ENCODE measurements at places on chromosomes 4 and X.

GRCh38 chr4:67714955-67715354 lies 14.0 kb upstream of the UBA6 start:
- DNase-seq: no peak

DNA sequence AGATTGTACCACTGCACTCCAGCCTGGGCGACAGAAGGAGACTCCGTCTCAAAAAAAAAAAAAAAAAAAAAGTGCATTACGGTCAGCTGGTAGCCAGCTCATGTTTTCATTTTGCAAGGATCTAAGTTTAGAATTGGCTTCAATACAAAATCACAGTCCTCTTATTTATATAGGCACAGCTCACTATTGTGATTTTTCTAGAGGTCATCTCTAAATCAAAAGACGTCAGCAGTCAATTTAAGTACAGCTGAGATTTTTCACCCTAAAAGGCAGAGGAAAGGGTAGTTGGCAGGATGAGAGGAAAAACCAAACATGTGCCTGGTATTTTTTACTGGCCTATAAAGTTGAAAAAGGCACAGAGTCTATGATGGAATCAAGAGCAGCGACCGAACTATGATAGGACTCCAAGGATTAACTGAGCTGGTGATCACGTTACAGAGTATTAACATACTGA lies 30.8 kb downstream of the ASB5 start:
- DNase-seq: no peak

GRCh38 chr4:147723326-147723725 lies 8.6 kb upstream of the ARHGAP10 start:
- no peak for DNase-seq

DNA sequence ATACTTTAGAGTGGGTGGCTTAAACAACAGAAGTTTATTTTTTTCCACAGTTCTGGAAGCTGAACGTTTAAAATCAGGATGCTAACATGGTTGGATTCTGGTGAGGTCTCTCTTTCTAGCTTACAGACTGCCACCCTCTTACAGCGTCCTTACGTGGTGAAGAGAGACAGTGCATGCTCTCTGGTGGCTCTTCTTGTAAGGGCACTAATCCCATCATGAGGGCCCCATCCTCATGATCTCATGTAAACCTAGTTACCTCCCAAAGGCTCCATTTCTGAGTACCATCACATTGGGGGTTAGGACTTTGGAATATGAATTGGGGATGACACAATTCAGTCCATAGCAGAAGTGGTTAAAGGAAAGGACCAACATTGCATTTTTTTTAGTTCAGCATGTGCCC lies 132.8 kb downstream of the BMPR1B start:
- no peak for DNase-seq

- no peak for DNase-seq
Measured at GRCh38 chr4:40812386-40812785, 62.6 kb downstream of the NSUN7 start.

DNA sequence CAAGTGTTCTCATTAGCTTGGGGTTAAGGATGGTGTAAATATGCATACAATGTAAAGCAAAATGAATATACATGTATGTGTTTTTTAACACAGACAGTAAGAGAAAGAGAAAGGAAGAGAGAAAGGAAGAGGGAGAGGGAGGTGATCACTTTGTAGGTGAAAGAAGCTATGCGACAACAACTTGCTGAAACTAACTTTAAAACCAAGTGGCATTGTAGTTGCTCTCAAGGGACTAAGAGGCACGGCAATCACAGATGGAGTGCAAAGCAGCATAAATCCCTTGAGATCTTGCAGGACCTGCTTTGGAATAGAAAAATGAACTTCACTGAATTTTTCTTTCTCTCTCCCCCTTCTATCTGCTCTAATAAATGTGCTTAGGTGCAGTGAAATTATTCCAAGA lies 1665.0 kb upstream of the TENM3 start:
- no peak for DNase-seq

DNA sequence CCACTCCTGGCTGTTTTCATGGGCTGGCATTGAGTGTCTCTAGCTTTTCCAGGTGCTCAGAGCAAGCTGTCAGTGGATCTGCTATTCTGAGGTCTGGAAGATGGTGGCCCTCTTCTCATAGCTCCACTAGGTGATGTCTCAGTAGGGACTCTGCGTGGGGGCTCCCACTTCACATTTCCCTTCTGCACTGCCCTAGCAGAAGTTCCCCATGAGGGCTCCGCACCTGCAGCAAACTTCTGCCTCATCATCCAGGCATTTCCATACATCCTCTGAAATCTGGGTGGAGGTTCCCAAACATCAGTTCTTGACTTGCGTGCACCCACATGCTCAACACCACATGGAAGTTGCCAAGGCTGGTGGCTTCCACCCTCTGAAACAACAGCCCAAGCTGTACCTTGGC lies 13.8 kb downstream of the GLRA3 start:
- DNase-seq: no peak

- no peak for DNase-seq
Measured at GRCh38 chrX:39576041-39576872, 521.5 kb downstream of the BCOR start.

- DNase-seq: no peak
Measured at GRCh38 chr4:63460075-63460474, 949.2 kb downstream of the TECRL start.

DNA sequence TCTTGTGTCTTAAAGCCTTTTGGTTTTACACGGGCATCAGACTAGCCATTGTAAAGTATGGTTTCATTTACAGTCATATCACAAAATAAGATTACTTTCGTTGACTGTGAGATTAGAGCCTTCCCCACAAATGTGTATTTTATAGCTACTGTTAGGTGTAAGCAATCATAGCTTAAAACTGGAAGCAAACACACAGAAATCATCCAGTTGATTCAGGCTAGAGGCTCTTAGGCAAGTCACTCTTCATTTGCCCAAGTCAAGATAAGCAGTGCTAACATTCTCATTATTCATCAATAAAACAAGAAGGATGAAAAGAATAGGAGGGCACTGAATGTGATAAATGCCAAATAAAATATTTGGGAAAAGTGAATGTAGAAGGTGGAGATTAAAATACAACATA lies 448.7 kb upstream of the FAM241A start:
- no peak for DNase-seq

DNA sequence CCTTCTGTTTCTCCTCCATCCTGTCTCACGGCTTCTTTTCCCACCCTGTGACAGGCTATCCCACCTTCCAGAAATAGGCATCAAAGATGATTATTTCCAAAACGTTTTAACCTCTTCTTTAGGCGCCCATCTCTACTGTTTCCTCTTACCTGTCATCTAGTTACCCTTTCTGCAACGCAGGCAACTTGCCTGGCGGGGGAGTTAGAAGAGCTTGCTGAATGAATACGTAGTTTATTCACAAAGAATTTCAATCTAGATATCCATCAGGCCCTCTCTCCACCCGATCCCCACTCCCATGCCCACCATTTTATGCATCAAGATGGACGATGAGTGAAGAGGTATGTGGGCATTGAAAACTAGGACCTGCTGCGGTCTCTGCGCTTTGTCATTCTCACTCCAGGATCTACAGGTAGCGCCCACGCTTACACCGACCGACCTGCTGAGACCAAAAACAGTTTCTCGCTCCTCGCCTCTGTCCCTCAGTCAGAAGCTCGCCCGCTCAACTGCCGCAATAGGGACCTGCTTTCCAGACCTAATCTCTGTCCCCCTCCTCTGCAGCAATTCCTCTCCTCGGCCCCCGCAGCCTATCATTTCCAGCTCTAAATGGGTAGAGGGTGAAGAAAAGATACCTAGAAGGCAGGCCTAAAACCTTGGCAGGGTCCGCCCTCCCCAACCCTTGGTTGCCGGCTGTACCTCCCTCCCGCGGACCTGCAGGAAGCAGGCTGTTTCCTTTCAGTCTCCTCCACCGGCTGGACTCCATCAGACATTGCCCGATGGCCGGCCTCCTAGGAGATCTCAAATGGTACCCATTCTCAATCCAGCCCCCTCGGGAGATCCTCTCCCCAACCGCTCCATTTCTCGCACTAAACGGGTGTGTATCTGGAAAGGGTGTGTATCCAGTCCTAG lies 624 bp downstream of the BEX5 start:
- DNase-seq: no peak

DNA sequence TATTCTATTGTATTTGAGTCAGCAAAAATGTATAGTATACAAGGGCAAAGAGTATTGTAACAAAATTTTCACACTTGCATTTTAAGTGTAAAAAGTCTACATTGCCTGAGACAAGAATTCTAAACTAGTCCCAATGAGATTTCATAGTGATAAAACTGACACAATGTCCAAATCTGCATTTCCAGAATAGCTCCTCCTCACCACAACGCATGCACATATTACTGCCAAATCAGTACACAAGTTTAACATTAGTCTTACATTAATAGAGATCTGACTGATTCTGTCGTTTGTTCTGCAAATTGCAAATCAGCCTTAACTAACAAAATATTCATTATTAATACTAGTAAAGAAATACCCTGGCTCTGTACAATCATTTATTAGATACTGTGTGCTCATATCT lies 222.2 kb upstream of the NEIL3 start:
- no peak for DNase-seq

All from SW 1271 (cell line).